PC-9 (cell line): ENCODE measurements at places on chromosomes 1 and 21. TPM values are rescaled to one million over a fixed set of nuclear protein-coding genes. Genes with fewer than 3 reads are reported as not detected.

GRCh38 chr1:118360817-118361216 lies 175.8 kb upstream of the SPAG17 start:
- no peaks in the 10 kb centered on the region for H3K36me3 ChIP-seq
- 0 out of 2 replicates have a peak, but pooled peaks cover 5% of the 10 kb centered on the region for H3K4me1 ChIP-seq
- no peak overlapping the region for H3K4me3 ChIP-seq

GRCh38 chr1:176479971-176480370 lies 17.0 kb downstream of the PAPPA2 start:
- no peak for DNase-seq
- H3K36me3 ChIP-seq, result no peaks in the 10 kb centered on the region
- no peak overlapping the region for H3K4me3 ChIP-seq
- H3K27me3 ChIP-seq, result peaks cover 33% of the 10 kb centered on the region

GRCh38 chr1:232238009-232238408 lies 391.9 kb downstream of the SIPA1L2 start:
- no peak overlapping the region for H3K27ac ChIP-seq
- no peaks in the 10 kb centered on the region for H3K4me1 ChIP-seq
- peaks cover 61% of the 10 kb centered on the region for H3K27me3 ChIP-seq
- H3K36me3 ChIP-seq, result no peaks in the 10 kb centered on the region

GRCh38 chr1:178086766-178087165 lies 7.1 kb upstream of the RASAL2 start:
- H3K27ac ChIP-seq, result no peak overlapping the region
- H3K4me3 ChIP-seq, result no peak overlapping the region
- peaks cover 5% of the 10 kb centered on the region for H3K4me1 ChIP-seq
- no peaks in the 10 kb centered on the region for H3K36me3 ChIP-seq
- no peak for DNase-seq
- H3K27me3 ChIP-seq, result no peaks in the 10 kb centered on the region

GRCh38 chr1:169090900-169091311 lies 15.6 kb upstream of the ATP1B1 start:
- no peak for DNase-seq
- no peaks in the 10 kb centered on the region for H3K27me3 ChIP-seq
- H3K27ac ChIP-seq, result no peak overlapping the region

- H3K27ac ChIP-seq, result no peak overlapping the region
- no peaks in the 10 kb centered on the region for H3K36me3 ChIP-seq
- no peaks in the 10 kb centered on the region for H3K4me1 ChIP-seq
- H3K4me3 ChIP-seq, result no peak overlapping the region
Measured at GRCh38 chr1:47585141-47585902, 147.5 kb downstream of the FOXD2 start.

DNA sequence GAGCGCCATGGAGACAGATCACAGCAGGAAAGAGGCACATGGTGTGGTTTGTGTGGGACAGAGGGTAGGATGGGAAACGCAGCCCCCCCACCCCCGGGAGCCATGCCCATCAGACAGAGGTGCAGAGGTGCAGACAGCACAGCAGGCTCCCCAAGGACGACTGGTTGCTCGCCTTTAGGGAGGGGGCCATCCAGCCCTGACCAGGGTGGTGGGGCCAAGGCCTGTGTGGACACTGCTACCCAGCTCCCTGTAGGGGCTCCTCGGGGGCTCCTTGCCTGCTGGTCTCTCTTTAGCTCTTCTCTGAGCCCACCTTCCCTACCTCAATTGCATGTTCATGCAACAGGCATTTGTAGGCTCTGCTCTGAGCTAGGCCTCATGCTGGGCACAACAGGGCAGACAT lies 3.7 kb downstream of the KCNAB2 start:
- no peak overlapping the region for H3K4me3 ChIP-seq
- H3K27me3 ChIP-seq, result no peaks in the 10 kb centered on the region

- no peaks in the 10 kb centered on the region for H3K4me1 ChIP-seq
- no peaks in the 10 kb centered on the region for H3K36me3 ChIP-seq
- H3K27ac ChIP-seq, result no peak overlapping the region
- no peak overlapping the region for H3K4me3 ChIP-seq
Measured at GRCh38 chr1:217892750-217893149, 261.6 kb downstream of the SPATA17 start.

- no peaks in the 10 kb centered on the region for H3K27me3 ChIP-seq
- H3K36me3 ChIP-seq, result no peaks in the 10 kb centered on the region
- H3K4me1 ChIP-seq, result peaks cover 5% of the 10 kb centered on the region
- H3K27ac ChIP-seq, result no peak overlapping the region
Measured at GRCh38 chr21:45882645-45883044, 98.9 kb upstream of the COL6A1 start.

DNA sequence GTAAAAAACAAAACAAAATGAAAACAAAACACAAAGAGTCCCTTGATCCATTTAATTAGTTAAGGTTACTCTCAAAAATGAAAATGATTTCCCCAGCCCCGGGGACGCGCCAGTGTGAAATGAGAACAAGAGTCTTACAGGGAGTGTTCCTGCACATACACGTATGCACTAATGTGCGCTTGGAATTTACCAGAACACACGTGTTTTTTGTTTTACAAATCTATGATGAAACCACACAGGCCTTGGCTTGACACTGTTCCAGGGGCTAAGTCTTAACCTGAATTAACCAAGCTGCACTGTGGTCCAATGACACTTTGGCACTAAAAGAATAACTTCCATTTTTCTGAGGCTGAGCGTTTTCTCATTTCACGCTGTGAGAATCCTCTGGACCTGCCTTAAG lies 63.7 kb downstream of the SLC45A1 start:
- no peak overlapping the region for H3K4me3 ChIP-seq
- no peaks in the 10 kb centered on the region for H3K36me3 ChIP-seq
- no peaks in the 10 kb centered on the region for H3K4me1 ChIP-seq

DNA sequence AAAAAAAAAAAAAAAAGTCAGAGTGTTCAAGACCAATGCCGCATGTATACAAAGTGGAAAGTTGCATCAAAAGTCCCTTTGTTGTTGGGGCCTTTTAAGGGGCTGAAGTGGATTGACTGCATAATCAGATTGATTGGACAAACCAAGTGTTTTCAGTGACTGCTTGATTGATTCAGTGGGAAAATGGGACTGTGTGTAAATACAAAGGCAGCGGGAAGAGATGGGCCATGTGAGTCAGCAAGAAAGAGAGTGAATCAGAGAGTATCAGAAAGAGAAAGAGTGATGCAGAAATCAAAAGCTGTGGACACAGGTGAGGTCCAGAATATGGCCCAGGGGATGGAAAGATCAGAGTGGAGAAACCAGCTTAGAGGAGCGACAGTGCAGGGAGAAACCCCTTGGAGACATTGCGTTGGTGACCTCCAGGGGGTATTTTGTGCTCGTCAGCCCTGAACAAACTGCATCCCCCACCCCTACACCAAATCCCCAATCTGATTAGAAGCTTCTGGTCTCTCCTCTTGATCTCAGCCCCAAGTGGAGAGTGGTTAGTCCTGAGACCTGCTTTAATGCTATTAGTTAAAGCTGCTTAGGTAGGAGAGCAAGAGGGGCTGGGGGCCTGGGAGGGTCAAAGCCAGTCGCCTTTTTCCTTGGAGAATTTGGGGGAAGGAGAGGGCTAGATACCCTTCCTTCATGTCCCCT lies 5.1 kb upstream of the ETV3L start:
- no peaks in the 10 kb centered on the region for H3K27me3 ChIP-seq
- no peak overlapping the region for H3K27ac ChIP-seq
- no peak for DNase-seq

GRCh38 chr1:7407980-7408770 lies 362.9 kb upstream of the VAMP3 start:
- DNase-seq, result no peak
- H3K27me3 ChIP-seq, result peaks cover 5% of the 10 kb centered on the region; the same call in 1 of the 2 replicates
- H3K27ac ChIP-seq, result no peak overlapping the region
- no peaks in the 10 kb centered on the region for H3K4me1 ChIP-seq
- no peaks in the 10 kb centered on the region for H3K36me3 ChIP-seq

GRCh38 chr1:53559391-53559815 lies 100.2 kb downstream of the DMRTB1 start:
- H3K4me1 ChIP-seq, result no peaks in the 10 kb centered on the region
- H3K36me3 ChIP-seq, result no peaks in the 10 kb centered on the region
- no peak for DNase-seq
- H3K4me3 ChIP-seq, result no peak overlapping the region
- no peak overlapping the region for H3K27ac ChIP-seq

- H3K36me3 ChIP-seq, result no peaks in the 10 kb centered on the region
- no peak overlapping the region for H3K27ac ChIP-seq
- no peak for DNase-seq
- H3K4me3 ChIP-seq, result no peak overlapping the region
- H3K27me3 ChIP-seq, result no peaks in the 10 kb centered on the region
Measured at GRCh38 chr1:241113557-241113956, 243.4 kb downstream of the RGS7 start.

DNA sequence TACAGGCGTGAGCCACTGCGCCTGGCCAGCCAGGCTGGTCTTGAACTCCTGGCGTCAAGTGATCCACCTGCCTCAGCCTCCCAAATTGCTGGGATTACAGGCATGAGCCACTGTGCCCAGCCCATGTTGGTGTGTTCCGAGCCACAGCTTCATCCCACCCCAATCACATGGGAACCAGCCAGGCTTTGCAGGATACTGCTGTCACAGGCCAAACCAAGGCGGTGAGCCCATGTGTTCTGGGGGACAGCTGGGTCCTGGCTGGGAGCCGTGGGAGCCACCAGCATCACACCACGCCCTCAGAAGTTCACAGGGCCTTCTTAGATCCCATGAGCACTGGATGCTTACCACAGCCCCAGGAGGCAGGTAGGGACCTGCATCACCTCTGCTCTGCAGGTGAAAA lies 56.9 kb downstream of the DHRS3 start:
- no peak for DNase-seq
- no peaks in the 10 kb centered on the region for H3K27me3 ChIP-seq
- H3K4me3 ChIP-seq, result no peak overlapping the region
- peaks cover 4% of the 10 kb centered on the region; the same call in 1 of the 2 replicates for H3K4me1 ChIP-seq
- no peak overlapping the region for H3K27ac ChIP-seq
- no peaks in the 10 kb centered on the region for H3K36me3 ChIP-seq

DNA sequence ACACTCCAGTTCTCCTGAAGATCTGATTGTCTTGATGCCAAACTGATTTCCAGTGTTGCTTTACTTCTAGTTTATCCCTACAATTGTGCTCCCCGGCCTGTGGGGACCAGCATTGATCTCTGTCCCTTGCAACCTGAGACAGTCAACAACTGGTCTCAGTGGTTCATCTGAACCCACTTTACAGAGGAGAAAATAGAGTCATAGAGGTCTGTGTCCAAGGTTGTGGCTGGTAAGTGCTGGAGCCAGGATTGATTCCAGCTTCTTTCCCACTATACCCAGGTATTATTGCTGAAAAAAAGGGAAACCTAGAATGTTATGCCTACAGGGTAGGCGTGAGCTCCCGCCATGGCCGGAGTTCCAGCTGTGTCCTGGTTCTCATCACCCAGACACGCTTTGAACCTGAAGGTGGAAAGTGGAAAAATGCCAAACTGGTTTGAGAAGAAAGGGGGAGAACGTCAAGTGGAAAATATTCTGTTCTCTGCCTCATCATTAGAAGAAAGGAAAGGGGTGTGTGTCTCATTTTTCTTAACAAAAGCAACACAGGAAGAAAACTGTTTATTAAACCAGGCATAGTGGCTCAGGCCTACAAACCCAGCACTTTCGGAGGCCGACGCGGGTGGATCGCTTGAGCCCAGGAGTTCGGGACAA lies 60.7 kb upstream of the ITPKB start:
- no peaks in the 10 kb centered on the region for H3K27me3 ChIP-seq
- H3K36me3 ChIP-seq, result no peaks in the 10 kb centered on the region
- no peak overlapping the region for H3K4me3 ChIP-seq
- no peak overlapping the region for H3K27ac ChIP-seq
- H3K4me1 ChIP-seq, result no peaks in the 10 kb centered on the region

GRCh38 chr1:92343061-92343460 lies 44.2 kb downstream of the RPAP2 start:
- H3K36me3 ChIP-seq, result peaks cover 20% of the 10 kb centered on the region
- no peaks in the 10 kb centered on the region for H3K4me1 ChIP-seq
- H3K4me3 ChIP-seq, result no peak overlapping the region
- DNase-seq, result no peak
- H3K27me3 ChIP-seq, result no peaks in the 10 kb centered on the region

- DNase-seq, result peak; percentile 53
- H3K4me3 ChIP-seq, result no peak overlapping the region
- peak overlapping the region; percentile 39 for H3K27ac ChIP-seq
- peaks cover 12% of the 10 kb centered on the region; the same call in 1 of the 2 replicates for H3K4me1 ChIP-seq
- no peaks in the 10 kb centered on the region for H3K36me3 ChIP-seq
Measured at GRCh38 chr1:45953934-45954847, 150.8 kb downstream of the MAST2 start.

- H3K4me3 ChIP-seq, result no peak overlapping the region
- no peaks in the 10 kb centered on the region for H3K27me3 ChIP-seq
- no peak for DNase-seq
- H3K4me1 ChIP-seq, result no peaks in the 10 kb centered on the region
- H3K36me3 ChIP-seq, result no peaks in the 10 kb centered on the region
- no peak overlapping the region for H3K27ac ChIP-seq
Measured at GRCh38 chr1:3904843-3905185, 4.7 kb upstream of the C1orf174 start.

GRCh38 chr1:154990276-154990675 lies 3.1 kb upstream of the LENEP start:
- H3K4me1 ChIP-seq, result peaks cover 27% of the 10 kb centered on the region
- no peaks in the 10 kb centered on the region for H3K27me3 ChIP-seq
- no peak for DNase-seq

DNA sequence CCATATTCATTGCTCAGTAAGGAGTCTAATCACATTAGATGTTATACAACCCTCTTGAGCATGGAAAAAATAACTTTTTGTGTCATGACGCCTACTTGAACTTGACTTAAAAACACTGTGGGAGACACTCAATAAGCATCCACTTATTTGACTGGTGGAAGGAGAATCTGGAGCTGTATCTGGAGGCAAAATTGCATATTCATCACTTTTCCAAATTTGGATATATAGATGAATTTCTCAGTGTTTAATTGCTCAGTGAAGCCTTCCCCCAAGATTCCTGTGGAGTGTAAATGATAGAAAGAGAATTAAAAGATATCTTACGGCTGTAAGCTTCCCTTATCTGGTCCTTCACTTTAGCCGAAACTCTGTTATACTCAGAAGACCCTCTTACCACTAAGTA lies 610.7 kb upstream of the ADGRL2 start:
- no peak for DNase-seq
- no peaks in the 10 kb centered on the region for H3K4me1 ChIP-seq
- H3K36me3 ChIP-seq, result no peaks in the 10 kb centered on the region
- no peak overlapping the region for H3K4me3 ChIP-seq

- H3K4me1 ChIP-seq, result no peaks in the 10 kb centered on the region
- H3K4me3 ChIP-seq, result no peak overlapping the region
- H3K27me3 ChIP-seq, result no peaks in the 10 kb centered on the region
- no peaks in the 10 kb centered on the region for H3K36me3 ChIP-seq
- DNase-seq, result no peak
Measured at GRCh38 chr1:246591047-246591446, 24.8 kb downstream of the CNST start.

- no peaks in the 10 kb centered on the region for H3K36me3 ChIP-seq
- DNase-seq, result no peak
- no peaks in the 10 kb centered on the region for H3K4me1 ChIP-seq
- no peaks in the 10 kb centered on the region for H3K27me3 ChIP-seq
- no peak overlapping the region for H3K4me3 ChIP-seq
- no peak overlapping the region for H3K27ac ChIP-seq
Measured at GRCh38 chr21:24375201-24375600, 1232.1 kb downstream of the MRPL39 start.

- no peaks in the 10 kb centered on the region for H3K27me3 ChIP-seq
- no peak within 1 kb of the TSS for H3K27ac ChIP-seq
- peak within 1 kb of the TSS; percentile 97 for H3K4me3 ChIP-seq
- peak; percentile 64 for DNase-seq
Measured at GRCh38 chr1:220527908-220528678, at the start of gene MARK1. Gene MARK1, plus strand, starts transcription at chr1:220528136. Its CDS starts 687 bp downstream, at chr1:220528823.

GRCh38 chr1:242718967-242719366 lies 194.5 kb upstream of the PLD5 start:
- no peak for DNase-seq
- no peak overlapping the region for H3K4me3 ChIP-seq

F5 gene
- not detected in 2 replicates for total RNA-seq

C1QC gene
- total RNA-seq, result not detected in 2 replicates

FAM72A gene
- 13.2 and 20.0 TPM in 2 replicates for total RNA-seq

TRIM63 gene
- not detected in 2 replicates for total RNA-seq

DHDDS gene
- 35.4 and 41.4 TPM in 2 replicates for total RNA-seq

MTARC2 gene
- total RNA-seq, result 23.1 and 32.2 TPM in 2 replicates

CFHR5 gene
- total RNA-seq, result not detected in 2 replicates

PGLYRP3 gene
- not detected in 2 replicates for total RNA-seq
